ENCODE measurements at places on chromosomes 5 and 9.

DNA sequence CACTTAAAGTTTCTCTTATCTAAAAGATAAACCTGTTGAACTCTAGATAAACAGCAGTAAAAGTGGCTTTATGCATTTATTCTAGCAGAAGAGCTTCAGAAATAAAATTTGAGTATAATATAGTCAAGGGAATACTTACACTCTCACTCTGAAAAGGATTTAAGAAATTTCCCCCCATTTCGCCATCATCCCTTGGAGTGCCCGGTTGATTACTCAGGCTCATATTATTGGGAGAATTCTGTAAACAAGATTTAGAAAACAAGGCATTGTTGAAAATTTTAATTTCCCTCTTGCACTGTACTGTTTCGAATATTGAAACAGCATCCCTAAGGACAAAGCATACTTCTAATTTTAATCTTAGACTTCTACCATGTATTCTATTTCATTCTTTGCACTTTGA is 34.5 kb upstream of the ACOT12 start:
- no peak for DNase-seq

GRCh38 chr9:111035543-111036428 is 2.5 kb downstream of the LPAR1 start:
- DNase-seq, result no peak

- no peak for DNase-seq
Observed at GRCh38 chr5:113164021-113164420, 187.4 kb downstream of the DCP2 start.

DNA sequence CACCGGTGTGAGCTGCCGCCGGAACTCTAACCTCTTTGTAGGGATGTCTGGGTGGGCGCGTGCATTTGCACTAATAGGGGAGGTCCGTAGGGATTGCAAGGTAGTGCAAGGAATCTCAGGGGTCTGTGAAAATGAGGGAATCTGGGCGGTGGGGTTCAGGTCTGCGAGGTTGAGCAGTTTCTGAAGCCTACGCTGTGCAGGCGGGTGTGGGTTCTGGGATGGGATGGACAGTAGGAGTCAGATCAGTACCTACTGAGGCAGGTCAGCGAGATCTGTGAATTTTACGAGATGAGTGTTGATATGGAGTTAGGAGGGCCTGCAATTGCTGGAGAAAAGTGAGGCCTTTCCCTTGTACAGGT is 856 bp upstream of the ATOSB start:
- DNase-seq, result no peak

DNA sequence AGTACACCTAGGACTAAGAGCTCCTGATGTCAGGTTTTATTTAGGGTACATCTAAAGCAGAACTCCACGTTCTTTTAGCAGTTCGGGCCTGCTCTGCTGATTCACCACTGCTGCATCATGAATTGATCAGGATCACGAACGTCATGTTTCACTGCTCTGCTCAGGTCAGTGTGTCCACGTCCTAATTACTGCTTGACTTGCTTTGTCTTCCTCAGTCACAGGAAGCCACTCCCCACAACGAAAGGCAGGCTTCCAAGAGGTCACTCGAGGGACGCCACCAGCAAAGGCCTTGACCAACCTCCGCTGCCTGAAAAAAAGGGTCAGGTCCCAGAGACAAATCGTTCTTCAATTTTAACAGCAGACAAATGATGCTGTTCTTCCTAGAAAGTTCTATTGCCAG is 40.3 kb downstream of the CTNND2 start:
- no peak for DNase-seq
